ENCODE measurements at places on chromosomes 12 and 14.

- H3K4me3 ChIP-seq: no peak overlapping the region
- H3K36me3 ChIP-seq: no peaks in the 10 kb centered on the region
- DNase-seq: no peak
- H3K27me3 ChIP-seq: no peaks in the 10 kb centered on the region
- H3K4me1 ChIP-seq: no peaks in the 10 kb centered on the region
Measured at GRCh38 chr12:20205854-20206253, 162.5 kb upstream of the PDE3A start.

GRCh38 chr12:100141666-100141997 lies 1.0 kb downstream of the BLTP3B start:
- peak overlapping the region; percentile 97 for H3K27ac ChIP-seq
- H3K27me3 ChIP-seq: no peaks in the 10 kb centered on the region
- DNase-seq: no peak
- no peaks in the 10 kb centered on the region for H3K36me3 ChIP-seq

- no peak for DNase-seq
- H3K27ac ChIP-seq: no peak overlapping the region
- H3K4me1 ChIP-seq: peaks cover 11% of the 10 kb centered on the region
- no peaks in the 10 kb centered on the region for H3K36me3 ChIP-seq
- H3K4me3 ChIP-seq: no peak overlapping the region
Measured at GRCh38 chr14:67392800-67393199, 19.2 kb downstream of the PLEK2 start.

DNA sequence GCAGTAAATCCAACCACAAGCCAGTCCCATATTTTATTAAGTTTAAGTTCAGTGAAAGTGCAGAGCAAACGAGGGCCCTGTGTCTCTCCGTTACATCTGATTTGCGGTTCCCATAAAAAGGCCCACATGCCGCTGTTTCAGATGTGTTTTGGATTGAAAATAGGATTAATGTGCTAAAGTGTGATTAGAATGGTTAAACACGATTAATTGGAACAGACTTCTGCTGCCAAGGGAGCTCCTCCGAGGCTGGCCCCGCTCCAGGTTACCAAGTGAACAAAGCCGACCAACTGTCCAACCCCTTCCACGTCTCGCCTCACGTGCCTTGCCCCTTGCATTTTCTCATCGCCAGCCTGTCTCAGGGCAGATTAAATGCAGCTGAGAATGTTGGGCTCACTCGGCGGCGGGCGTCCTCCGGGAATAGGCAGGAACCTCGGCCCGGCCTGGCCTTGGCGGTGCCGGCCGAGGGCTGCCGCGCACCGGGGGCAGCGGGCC lies 166.5 kb upstream of the GSC start:
- no peak overlapping the region for H3K27ac ChIP-seq
- H3K4me3 ChIP-seq: no peak overlapping the region
- H3K4me1 ChIP-seq: peaks cover 11% of the 10 kb centered on the region
- H3K27me3 ChIP-seq: peaks cover 13% of the 10 kb centered on the region

DNA sequence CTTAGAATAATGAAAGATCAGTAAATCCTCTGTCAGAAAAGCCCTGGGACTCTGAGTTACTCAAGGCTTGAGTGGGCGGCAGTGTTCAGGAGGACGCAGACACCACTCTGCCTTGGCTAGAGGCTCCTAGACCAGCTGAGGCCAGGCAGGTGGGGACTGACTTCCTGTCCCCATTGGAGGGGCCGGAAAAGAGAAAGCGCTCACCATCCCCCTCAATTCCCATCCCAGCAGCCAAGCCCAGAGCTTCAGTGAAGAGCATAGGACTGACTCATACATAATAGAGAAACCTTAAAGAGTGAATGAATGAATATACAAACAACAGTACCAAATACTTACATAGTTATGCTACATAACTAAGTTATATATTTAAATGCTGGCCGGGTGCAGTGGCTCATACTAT lies 62.0 kb downstream of the PLEKHG7 start:
- H3K4me3 ChIP-seq: no peak overlapping the region
- no peaks in the 10 kb centered on the region for H3K36me3 ChIP-seq
- no peaks in the 10 kb centered on the region for H3K27me3 ChIP-seq

DNA sequence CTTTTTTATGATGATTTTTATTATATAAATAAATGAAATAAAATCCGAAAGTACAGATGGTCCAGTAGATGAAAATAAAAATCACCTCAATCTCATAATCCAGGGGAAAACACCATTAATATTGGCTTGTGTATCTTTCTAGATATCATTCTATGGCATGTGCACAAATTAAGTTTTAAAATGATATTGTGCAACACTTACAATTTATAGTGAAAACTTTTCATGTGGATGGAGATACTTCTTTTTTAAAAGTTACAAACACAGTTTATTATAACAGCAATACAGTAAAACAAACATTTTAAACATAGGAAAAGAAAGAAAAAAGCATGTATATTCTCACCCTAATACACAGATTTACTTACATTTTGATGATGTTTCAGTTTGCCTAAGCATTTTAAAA lies 98.9 kb upstream of the RMST start:
- H3K27ac ChIP-seq: no peak overlapping the region
- H3K4me3 ChIP-seq: no peak overlapping the region
- H3K4me1 ChIP-seq: no peaks in the 10 kb centered on the region
- no peaks in the 10 kb centered on the region for H3K36me3 ChIP-seq
- DNase-seq: no peak
- no peaks in the 10 kb centered on the region for H3K27me3 ChIP-seq

DNA sequence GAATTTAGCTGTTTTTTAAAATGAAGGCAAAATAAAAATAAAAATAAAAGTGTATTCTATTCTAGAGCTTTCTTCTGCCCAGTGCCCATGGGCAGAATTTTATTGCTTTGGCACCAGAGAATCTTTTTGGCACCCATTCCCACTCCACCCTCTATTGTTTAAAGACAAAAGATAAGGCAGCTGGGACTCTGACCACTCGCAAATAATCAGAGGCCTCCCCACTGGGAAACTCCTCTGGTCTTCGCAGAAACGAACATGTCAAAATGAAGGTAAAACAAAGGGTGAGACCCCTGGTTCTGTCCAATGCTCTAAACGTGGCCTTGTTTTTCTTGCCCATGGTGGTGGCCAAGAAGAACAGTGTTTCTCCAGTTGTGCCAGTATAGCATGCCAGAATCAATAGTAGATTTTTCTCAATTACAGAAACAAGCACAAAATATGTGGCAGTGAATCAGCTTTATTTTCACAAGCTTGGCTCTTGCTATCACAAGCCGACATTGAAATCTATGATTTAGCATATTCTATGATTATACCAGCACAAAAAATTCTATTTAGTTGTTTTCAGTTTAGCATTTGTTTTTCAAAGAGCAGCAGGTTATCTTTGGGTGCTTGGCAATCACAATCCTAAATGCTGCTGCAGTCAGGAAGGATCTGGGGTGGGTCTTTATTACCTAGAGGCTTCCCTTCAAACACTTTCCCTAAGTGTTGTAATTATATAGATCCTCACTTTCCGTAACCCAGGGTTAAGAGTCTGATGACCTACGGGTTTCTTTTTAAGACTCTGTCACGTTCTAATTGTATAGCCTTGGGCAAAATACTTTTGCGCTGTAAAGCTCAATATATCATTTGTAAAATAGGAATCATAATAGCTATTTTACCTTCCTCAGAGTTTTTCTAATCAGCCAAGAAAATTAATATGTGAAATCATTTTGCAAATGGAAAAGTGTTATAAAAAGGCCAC lies 50.5 kb downstream of the KITLG start:
- no peak overlapping the region for H3K27ac ChIP-seq
- H3K36me3 ChIP-seq: no peaks in the 10 kb centered on the region
- H3K4me3 ChIP-seq: no peak overlapping the region
- peaks cover 4% of the 10 kb centered on the region for H3K4me1 ChIP-seq
- DNase-seq: no peak
- H3K27me3 ChIP-seq: no peaks in the 10 kb centered on the region
